ENCODE measurements at places on chromosomes 12 and 14.

GRCh38 chr14:106308839-106309389 is 782.5 kb downstream of the TMEM121 start:
- DNase-seq = peak; percentile 85

- DNase-seq = no peak
Observed at GRCh38 chr12:129440278-129440677, 463.5 kb downstream of the TMEM132D start.

DNA sequence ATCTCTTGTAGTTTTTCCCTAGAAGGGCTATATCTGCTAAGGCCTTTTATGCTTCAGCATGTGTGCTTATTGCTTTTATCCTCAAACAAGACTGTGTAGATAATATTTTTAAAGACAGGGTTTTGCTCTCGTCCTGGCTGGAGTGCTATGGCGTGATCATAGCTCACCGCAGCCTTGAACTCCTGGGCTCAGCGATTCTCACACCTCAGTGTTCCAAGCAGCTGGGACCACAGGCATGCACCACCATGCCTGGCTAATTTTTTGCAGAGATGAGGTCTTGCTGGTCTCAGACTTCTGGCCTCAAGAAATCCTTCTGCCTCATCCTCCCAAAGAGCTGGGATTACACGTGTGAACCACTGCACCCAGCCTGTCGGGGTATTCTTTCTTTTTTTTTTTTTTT is 137.3 kb upstream of the SCAF11 start:
- no peak for DNase-seq

DNA sequence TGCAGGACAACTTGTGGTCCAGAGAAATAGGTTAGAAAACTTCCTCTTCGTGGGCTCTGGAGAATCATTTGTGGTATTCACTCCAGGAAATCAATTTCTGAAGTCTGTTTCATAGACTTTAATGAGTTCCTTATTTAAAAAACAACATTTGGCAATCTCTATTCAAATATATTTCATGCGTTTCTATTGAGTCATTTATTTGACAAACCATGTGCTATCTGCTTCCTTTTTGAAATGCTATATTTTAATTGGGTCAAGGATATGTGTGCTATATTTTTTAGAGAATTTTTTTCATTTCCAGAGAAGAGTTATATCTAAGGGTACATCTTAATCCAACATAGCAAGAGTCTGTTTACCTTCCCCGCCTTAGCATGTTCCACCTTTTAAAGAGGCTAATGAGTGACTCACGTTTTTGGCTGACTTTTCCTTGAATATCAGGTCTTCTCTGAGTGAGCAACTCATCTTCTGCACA is 252.4 kb upstream of the EGLN3 start:
- no peak for DNase-seq

DNA sequence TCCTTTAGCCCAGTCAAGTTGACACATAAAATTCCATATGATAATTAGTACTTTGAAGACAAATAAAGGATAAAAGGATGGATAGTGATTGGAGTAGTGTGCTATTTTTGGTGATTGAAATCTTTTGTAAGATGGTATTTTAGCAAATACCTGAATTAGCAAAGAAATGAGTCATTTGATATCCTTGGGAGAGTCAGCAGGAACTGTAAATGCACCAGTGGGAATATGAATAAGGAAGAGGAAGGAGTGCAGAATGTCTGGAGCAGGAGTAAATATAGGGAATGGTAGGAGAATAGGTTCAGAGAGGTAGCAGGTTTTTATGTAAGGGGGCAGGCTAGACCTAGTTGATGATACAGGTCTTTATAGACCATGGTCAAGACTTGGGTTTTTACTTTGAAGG is 75.0 kb downstream of the TRMT5 start:
- DNase-seq = no peak

DNA sequence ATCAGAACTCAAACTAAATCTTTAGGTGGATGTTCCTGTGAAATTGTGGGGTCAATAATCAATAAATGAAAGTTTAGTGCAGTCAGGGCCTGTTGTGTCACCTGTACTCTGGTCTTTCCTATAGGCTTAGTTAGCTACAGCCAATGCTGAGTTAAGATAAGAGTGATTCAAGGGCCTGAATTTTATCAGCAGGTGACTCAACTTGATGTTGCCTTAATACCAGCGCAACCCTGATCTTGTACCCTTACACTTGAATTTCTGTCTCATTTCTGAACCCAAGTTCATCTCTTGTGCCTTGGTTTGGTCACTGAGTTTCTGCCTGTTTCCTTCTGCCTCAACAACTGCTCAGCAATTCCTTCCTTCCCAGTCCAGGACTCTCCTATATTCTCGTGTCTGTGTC is 157.0 kb upstream of the E2F7 start:
- no peak for DNase-seq

DNA sequence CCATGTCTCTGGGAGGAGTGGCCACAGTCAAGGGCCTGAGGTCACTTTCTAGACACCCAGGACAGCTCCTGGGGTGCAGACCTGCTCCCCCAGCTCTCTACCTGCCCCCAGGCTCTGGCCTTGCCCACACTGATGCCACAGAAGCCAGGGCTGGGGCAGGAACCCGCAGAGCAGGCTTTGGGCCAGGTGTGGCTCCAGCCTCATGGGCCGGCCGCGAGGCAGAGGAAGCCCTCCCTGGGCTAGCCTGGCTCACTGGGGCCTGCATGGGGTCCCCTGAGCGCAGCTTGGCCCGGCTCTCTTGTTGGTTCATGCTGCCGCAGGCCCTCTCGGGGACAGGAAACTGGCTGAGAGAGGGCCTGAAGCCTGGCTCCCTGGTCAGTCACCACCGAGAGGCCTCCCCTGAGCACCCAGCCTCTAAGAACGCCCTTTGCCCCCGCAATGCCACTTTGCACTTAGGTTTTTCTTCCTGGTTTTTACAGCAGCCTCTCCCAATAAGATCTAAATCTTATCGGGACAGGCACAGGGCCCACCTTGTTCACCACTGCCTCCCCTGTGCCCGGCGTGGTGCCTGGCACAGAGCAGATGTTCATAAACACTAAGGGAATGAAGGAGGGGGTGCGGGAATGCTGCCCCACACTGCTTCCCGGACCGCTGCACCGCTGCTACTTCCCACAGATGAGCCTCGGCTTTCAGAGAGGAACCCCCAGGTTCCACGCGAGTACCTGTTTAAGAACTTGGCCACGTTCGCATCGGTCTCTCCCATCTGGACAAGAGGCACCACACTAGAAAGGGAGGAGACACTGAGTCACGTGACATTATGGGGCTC is 14.7 kb downstream of the MMAB start:
- DNase-seq = no peak

GRCh38 chr14:55122440-55122986 is 6.5 kb upstream of the LGALS3 start:
- no peak for DNase-seq

DNA sequence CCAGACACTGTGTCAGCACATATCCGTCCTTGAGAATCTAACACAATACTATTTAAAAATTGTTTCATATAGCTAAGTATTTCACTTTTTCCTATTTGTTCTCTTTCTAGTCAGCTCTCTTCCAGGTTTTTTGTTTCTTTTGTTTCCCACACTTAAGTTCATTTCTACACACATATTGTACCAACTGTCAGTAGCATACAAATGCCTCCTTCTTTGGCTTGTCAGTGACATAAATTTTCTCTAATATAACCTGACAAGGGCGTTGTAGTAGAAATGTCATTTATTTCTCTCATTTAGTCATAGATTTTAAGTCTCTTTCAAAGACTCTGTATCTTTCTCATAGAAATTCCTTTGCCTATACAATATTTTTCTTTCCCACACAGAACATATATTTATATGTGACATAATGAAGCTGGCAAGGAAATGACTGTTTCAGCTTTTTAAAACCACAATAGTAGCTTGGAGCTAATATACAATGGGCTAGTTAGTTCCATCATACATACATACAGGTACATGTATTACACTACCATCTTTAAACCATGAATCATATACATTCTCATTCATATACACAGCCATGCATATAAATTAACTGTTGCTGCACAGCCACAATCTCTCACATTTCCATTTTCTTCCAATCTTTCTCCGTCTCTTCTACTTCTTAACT is 42.3 kb upstream of the EPS8 start:
- no peak for DNase-seq

All from spleen (tissue), 13 donors.